ENCODE measurements at places on chromosomes 16 and 17.

DNA sequence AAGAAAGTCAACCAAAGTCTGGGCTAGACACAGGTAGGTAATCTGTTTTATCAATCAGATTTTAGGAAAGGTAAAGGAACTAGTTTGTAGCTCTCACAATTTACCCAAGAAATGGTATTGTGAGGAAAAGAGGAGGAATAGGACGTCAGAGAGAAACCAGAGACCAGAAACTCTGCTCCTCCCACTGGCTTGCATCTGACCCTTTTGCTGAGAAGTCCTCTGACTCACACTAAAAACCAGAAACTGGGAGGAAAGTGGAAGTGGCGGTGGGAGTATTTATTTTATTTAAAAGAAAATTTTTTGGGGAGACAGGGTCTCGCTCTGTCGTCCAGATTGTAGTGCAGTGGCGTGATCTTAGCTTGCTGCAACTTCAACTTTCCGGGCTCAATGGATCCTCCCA lies 38.0 kb upstream of the MNT start:
- DNase-seq, result no peak

DNA sequence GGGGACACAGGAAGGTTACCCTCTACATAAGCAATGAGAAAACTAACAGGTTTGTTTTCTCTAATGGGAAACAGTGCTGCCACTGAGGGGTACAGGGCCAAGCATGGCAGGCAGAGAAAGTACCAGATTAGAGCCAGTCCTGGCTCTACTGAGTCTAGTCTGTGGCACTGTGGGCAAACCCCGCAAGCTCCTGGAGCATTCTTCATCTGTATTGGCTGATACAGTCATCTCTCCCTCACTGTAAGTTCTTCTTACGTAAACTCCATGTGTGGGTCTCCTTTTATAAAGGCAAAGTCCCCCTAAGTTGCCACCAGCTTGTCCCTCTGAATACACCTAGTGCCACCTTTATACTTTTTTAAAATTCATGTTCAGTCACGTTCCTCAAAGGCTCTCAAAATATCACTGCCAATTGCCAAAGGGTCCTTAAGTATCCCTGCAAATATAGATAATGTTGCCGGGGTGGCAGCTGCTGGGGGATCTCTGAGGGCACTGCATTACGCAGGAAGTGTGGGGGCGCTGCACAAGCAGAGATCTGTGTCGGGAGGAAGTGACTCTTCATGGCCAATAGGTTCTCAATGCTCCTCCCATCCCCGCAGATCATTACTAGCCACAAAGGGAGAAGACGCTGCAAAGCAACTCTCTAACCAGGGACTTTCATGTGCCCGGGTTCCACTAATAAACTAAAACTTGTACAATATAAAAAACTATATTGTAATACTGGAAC lies 18.8 kb downstream of the XPO6 start:
- peak; percentile 50 for DNase-seq

DNA sequence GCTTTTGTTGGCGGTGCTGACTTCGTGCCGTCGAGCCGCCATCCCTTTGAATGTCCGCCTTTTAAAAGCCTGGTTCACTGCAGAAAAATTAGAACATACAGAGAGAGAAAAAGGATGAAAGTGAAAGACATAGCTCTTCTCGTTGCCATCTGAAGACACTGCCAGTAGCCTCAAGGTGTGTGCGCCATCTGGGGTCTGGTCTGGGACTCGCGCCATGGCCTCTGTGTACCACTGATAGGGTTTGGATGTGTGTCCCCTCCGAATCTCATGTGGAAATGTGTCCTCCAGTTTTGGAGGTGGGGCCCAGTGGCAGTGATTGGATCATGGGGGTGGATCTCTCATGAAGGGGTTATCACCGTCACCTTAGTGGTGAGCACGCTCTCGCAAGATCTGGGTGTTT lies 15.5 kb downstream of the GSE1 start:
- DNase-seq, result no peak

DNA sequence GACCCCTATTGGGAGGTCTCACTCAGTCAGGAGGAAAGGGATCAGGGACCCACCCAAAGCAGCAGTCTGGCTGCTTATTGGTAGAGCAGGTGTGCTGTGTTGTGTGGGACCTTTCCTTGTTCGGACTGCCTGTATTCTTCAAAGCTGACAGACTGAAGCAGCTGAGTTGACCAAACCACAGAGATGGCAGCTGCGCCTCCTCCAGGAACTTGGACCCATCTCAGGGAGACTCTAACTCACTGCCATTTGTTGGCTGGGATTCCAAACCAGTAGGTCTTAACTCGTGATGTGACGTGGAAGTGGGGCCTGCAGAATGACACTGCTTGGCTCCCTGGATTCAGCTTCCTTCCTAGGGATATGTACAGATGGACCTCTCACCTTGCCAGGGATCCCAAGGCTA lies 9.6 kb upstream of the UQCRC2 start:
- no peak for DNase-seq

DNA sequence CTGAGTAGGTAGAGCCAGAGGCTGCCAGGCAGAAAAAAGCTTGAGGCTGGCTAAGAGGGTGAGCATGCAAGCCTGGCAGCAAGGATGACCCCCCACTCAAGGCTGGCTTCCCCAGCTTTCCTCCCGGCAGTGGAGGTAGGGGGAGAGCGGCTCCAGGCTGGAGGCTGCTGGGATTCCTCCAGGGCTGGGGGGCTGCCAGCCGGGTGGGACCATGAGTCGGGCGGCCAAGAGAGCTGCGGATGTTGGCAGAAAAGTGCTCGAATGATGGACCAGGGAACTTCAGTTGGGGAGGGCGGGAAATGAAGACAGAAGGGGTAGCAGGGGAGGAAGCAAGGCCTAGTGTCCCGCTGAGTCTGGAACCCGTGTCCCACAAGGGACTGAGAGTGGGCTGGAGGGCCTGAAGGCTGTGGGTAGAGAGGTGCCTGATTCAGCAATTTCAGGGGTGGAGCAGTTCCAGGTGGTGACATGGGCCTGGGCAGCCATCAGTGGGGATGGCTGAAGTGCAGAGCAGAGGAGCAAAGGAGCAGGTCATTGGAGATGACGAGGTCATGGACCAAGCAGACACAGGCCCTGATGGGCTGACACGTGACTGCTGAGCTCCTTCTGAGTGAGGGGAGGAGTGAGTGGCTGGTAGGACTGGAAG lies 20.3 kb downstream of the HSD11B2 start:
- DNase-seq, result no peak

- no peak for DNase-seq
Measured at GRCh38 chr17:15516150-15516549, 47.1 kb downstream of the TVP23C start.

DNA sequence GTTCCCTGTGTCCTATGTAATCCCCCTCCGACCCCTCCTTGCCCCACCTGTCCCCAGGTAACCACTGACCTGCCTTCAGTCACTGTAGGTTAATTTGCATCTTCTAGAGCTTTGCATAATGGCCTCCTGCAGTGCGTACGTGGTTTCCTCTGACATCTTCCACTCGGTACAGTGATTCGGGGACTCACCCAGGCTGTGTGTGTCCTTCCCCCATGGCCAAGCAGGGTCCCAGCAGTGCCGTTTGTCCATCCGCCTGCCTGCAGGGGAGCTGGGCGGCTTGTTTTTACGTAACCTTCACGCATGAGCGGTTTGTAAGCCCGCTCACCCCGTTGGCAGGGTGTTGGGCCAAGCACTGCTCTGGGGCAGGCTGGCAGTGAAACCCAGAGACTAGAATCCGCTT lies 7.9 kb downstream of the MAPK8IP3 start:
- DNase-seq, result no peak

DNA sequence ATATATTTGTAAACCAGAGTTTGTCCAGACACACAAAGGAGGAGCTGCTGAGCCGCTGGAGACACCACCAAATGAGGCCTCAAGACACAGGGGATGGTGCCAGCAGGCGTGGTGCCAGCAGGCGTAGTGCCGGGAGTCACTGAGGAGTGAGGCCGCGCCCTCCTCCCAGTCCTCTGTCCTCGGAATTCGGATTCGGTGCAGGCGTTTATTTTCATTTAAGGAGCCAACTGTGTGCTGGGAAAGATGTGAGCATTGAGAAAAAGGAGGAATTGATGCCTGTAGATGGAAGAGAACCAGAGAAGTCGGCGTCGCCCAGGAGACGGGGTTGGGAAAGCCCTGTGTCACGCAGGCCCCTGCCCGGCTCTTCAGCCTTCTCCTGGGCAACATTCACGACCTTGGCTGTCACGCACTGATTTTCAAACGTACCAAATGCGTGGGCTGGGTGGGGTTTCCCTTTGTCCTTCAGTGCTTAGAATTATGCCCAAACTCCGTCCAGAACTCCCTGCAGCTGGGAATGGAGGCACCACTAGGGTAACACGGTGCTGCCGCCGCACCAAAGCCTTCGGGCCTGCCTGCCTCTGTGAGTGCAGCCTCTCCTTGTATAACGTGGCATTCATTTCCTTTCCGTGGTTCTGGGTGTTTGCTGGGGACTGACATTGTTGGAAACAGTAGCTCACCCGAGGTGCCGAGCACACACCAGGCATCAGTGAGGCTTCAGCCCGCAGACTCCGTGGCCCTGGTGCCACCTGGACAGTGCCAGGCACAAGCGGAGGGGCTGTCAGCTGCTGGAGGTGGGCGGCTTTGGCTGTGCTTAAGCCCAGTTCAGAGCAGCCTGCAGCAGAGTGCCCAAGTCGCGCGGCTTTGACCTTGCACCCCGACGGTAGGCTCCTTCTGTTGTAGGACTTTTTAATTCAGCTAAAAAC lies 49.0 kb upstream of the CHMP6 start:
- no peak for DNase-seq

DNA sequence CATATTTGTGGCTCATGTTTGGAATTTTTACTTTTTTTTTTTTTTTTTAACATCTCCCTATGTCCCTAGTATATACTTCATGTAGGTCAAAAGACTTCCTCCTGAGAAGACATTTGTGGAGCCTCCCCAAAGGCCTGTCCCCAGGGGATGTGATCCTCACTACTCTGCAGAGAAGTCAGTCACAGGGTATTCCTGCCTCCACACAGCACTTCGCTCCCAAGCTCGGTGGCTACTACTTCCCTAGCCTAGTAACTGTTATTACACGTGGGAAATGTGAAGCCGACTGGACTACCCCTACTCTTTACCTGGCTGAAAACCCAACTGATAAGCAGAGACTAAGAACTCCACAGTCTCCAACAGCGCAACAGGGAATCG lies 116.8 kb downstream of the HIC1 start:
- DNase-seq, result no peak

DNA sequence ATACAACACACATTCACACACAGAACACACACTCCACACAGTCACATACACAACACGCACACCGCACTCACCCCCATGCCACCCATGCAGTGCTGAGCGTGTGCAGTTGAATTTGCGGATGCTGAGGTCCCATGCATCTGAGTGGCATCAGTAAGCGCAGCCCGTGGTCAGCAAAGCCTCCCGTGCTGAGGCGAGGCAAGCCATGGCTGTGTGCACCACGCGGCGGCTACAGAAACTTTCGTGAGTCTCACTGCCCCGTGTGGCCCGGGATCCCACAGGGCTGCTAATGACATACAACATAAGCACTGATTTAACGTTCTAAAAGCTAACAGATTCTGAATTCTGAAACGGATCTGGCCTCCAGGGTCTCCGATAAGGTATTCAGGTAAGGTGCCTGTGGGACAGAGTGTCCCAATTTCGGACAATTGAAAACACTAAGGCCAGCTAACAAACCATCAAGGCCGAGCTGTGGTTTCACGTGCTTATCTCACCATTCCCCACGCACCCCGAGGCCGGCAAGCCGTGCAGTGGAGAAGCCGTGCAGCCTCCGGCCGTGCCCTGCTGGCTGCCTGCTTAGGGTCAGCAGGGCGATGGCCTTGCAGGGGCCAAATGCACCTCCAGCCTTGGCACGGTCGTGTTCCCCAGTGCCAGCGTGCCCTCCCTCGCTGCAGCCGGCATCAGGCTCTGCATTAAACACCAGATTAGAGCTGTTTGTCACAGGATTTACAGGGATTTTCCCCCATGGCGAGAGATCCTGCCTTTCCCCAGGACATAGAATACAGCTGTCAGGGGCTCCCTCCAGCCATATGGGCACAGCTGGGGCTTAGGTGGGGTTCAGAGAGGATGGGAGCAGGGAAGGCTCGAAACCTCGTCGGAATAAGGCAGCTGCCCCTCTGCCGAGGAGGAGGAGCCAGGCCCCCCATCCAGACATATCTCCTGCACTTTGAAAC lies 191.7 kb downstream of the C16orf95 start:
- DNase-seq, result no peak

DNA sequence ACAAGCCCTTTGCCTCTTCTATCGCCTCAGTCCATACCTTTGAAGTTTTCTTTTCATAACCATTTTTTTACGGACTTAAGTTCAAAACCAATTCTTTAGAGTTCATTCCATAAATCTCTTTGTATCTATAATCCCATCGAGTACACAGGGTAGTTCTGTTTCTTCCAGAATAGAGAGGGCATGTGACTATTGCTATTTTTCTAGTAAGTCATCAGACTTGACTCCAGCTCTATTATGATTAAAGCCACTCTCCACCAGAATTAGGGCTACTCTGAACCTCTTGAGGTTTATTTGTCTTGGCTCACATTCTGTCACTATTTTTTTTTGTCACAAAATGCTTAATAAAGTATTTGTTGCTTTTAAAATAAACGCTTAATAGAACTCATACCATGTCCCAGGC lies 191.9 kb upstream of the AXIN2 start:
- DNase-seq, result no peak

DNA sequence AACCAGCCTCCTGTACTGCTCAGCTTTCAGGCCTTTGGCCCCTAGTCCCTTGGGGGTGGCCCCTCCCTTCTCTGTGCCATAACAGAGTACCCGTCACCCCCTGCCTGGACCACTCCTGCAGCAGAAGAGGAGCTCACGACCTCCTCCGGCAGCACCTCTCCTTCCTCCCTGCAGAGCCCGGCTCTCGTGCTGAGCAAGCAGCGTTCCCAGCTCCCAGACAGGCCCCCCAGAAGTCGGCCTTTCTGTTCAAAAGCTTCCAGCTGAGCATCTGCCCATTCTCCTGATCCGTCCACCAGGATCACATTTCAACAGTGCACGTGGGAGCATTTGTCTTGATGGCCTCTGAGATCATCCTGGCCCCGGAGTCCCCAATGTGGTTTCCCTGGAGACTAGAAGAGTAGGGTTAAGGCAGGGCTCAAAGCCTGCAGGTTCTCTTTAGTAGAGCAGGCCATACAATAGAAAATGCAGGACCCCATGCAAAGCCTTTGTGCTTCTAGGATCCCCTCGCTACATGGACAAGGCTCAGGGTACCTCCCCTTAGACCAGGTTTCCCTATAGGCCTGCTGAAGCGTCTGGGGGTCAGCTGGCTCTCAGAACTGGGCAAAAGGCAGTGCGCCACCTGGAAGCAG lies 35.6 kb downstream of the NLRC3 start:
- DNase-seq, result no peak

- no peak for DNase-seq
Measured at GRCh38 chr17:37743612-37743874, 1.3 kb downstream of the HNF1B start.

DNA sequence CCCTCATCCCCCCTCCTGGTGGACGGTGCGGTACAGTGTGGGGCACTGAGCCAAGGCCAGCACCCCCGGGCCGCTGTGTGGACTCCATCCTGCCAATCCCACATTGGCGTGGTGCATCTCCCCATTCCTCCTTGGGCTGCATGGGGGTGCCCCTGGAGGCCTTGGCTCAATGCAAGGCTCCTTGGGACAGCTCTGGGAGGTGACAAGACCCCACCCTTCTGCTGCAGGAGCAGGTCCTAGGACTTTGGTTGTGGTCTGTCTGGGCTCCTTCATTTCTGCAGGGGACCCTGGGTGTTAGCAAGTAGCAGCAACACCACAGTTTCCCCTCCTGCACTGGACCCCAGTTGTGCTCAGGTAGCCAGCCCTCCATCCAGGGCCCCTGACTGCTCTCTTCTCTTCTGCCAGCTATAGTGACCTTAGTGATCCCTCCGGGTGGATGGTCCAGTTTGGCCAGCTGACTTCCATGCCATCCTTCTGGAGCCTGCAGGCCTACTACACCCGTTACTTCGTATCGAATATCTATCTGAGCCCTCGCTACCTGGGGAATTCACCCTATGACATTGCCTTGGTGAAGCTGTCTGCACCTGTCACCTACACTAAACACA lies 1.3 kb downstream of the PRSS21 start:
- DNase-seq, result no peak

- no peak for DNase-seq
Measured at GRCh38 chr17:70414300-70414699, 245.0 kb downstream of the KCNJ2 start.
